Subcutaneous preadipocyte (primary cell): ENCODE measurements at places on chromosomes 5 and 9. TPM values are rescaled to one million over a fixed set of nuclear protein-coding genes. Genes with fewer than 3 reads are reported as not detected.

The FBXW11 gene
- total RNA-seq, result 48.1 and 66.9 TPM in 2 replicates

The COL5A1 gene
- total RNA-seq, result 56.7 and 79.7 TPM in 2 replicates

The ZCCHC7 gene
- 23.1 and 25.2 TPM in 2 replicates for total RNA-seq

The LCN9 gene
- not detected in 2 replicates for total RNA-seq

The POC5 gene
- 7.0 and 11.7 TPM in 2 replicates for total RNA-seq

The SLC6A3 gene
- total RNA-seq, result under 0.01 TPM in 1 of 2 replicates, not detected in the other

The NUTM2F gene
- not detected in 2 replicates for total RNA-seq

The ECM2 gene
- 2.0 and 3.3 TPM in 2 replicates for total RNA-seq

The SLC34A3 gene
- not detected in 2 replicates for total RNA-seq

The CCL27 gene
- total RNA-seq, result not detected in 2 replicates

The ARL14EPL gene
- total RNA-seq, result 0.20 TPM in 1 of 2 replicates, not detected in the other

The ACER2 gene
- 1.1 and 1.2 TPM in 2 replicates for total RNA-seq

The TTLL11 gene
- total RNA-seq, result 5.5 and 7.7 TPM in 2 replicates

The UGT3A1 gene
- not detected in 2 replicates for total RNA-seq

The SLC36A2 gene
- total RNA-seq, result not detected in 2 replicates

The SLC27A6 gene
- under 0.01 and 0.37 TPM in 2 replicates for total RNA-seq

The SEMA5A gene
- 0.78 and 11.0 TPM in 2 replicates for total RNA-seq

The UBE2B gene
- total RNA-seq, result 23.9 and 30.7 TPM in 2 replicates

The CDO1 gene
- 5.7 and 7.3 TPM in 2 replicates for total RNA-seq

The ST8SIA4 gene
- total RNA-seq, result 0.37 and 0.78 TPM in 2 replicates

The PTPN3 gene
- 0.98 and 1.5 TPM in 2 replicates for total RNA-seq

The ANKRD18B gene
- not detected in 2 replicates for total RNA-seq

The MSMP gene
- not detected in 2 replicates for total RNA-seq
